ENCODE measurements at places on chromosomes 4 and X. TPM values are rescaled to one million over a fixed set of nuclear protein-coding genes. Genes with fewer than 3 reads are reported as not detected.

Gene CDKL5
- total RNA-seq, result 6.1 TPM

Gene SLBP
- total RNA-seq, result 89.5 TPM

Gene LGI2
- 0.08 TPM for total RNA-seq

Gene PNMA6A
- total RNA-seq, result 3.7 TPM

Gene COL4A5
- total RNA-seq, result 11.8 TPM

Gene GLRA3
- not detected for total RNA-seq

Gene MAGEC3
- not detected for total RNA-seq

Gene TBX22
- total RNA-seq, result not detected

Gene RBPJ
- 11.6 TPM for total RNA-seq

Gene STK32B
- 14.9 TPM for total RNA-seq

Gene USP17L12
- total RNA-seq, result not detected

Gene CT45A10
- 0.22 TPM for total RNA-seq

Gene MYOZ2
- not detected for total RNA-seq

Gene PAGE5
- not detected for total RNA-seq

Gene DCHS2
- total RNA-seq, result not detected

Gene SPANXN4
- total RNA-seq, result not detected

Gene ACSL1
- total RNA-seq, result 31.4 TPM

Gene GPR173
- total RNA-seq, result not detected

Gene FABP2
- not detected for total RNA-seq

Gene CPLX1
- total RNA-seq, result 0.64 TPM

Gene HMGB3
- total RNA-seq, result 126 TPM

Gene COL25A1
- total RNA-seq, result not detected

Measured in A549 treated with Mapracorat at 1 μM for 4 hours (cell line).